Skeletal muscle tissue (tissue), 5 donors: ENCODE measurements at places on chromosomes 4 and X. TPM values are rescaled to one million over a fixed set of nuclear protein-coding genes. Genes with fewer than 3 reads are reported as not detected.

GC gene
- total RNA-seq = not detected

CDS1 gene
- total RNA-seq = 0.52 TPM

CT45A3 gene
- not detected for total RNA-seq

CT45A5 gene
- not detected for total RNA-seq

CXCR3 gene
- total RNA-seq = not detected

AMER1 gene
- 5.7 TPM for total RNA-seq

RHOXF2B gene
- total RNA-seq = not detected

PAGE2B gene
- not detected for total RNA-seq

RTL5 gene
- 3.1 TPM for total RNA-seq

LEF1 gene
- 4.7 TPM for total RNA-seq

ZMAT1 gene
- 1.0 TPM for total RNA-seq

GCNA gene
- 2.6 TPM for total RNA-seq

TMEM31 gene
- total RNA-seq = not detected

IL2 gene
- total RNA-seq = not detected

TSPAN7 gene
- 25.6 TPM for total RNA-seq

MXRA5 gene
- total RNA-seq = 34.4 TPM

ETDA gene
- total RNA-seq = not detected
